ENCODE measurements at places on chromosomes 3 and 15.

DNA sequence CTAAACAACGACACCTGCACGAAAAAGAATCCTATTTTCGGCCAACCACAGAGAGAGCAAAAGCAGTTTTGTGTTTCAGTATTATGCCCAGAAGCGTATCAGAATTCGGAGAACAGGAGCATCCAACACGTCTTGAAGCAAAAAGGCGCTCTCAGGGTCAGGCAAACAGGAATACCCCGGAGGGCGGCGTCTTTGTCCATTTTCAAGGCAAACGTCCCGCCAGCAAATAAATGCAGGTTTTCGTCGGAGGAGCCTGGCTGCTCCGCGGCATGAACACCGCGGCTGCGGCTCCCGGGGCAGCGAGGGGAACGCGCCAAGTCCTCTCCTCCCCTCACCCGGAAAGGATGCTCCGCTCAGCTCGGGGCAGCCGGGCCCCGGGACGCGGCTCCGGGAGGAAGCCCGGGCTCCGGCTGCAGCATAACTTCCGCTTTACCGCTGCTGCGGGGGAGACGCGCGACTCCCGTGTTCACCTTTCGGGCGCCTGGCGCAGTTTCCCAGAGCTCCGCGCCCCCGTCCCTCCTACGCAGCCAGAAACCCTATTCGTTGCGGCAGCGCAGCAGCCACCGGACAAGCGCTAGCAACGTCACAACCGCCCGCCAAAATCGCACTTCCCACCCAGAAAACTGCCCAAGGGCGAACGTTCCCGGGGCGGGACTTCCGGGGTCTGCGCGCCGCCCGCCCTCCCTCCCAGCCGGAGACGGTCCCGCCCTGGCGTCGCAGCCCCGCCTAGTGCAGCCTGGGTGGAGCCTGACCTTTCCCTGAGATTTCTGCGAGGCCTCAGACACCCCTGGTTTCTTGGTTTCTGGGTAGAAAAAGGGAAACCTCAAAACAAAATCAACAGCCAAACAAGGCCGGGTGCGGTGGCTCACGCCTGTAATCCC lies at the start of gene RNF168:
TSS of gene RNF168 (minus strand) at position 573 of the 881 bp plus-strand sequence. CDS start 595 bp downstream, outside the sequence.
- peak; percentile 74 for DNase-seq

DNA sequence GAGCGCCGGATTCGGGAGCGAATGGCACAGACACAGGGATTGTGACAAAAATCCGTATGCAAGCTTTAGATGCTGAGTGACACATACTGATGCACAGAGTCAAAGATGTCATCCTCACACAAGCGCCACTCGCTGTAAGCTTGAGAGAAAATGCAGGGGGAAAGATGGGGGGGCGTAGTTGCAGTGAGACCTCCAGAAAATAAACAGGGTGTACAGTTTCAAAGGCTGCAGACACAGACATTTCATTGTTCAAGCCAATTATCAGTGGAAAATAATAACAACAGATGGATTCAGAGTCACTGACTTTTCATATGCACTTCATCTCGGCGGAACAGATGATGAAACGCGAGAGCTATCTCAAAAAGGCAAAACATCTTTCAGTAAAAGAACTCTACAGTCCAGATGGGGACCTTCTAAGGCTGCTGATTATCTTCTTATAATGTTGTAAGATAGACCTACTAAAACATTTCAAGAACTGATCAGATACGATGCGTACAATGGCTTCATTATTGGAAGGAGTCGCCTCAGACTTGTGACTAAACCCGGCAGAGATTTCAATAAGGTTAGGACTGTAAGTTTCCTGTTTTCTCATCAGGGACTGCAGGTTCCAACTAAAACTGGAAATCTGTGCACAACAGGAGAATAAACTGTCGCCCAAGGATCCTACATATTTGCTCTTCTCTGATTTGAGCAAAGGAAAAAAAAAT lies 275.4 kb downstream of the FOXP1 start:
- no peak for DNase-seq

DNA sequence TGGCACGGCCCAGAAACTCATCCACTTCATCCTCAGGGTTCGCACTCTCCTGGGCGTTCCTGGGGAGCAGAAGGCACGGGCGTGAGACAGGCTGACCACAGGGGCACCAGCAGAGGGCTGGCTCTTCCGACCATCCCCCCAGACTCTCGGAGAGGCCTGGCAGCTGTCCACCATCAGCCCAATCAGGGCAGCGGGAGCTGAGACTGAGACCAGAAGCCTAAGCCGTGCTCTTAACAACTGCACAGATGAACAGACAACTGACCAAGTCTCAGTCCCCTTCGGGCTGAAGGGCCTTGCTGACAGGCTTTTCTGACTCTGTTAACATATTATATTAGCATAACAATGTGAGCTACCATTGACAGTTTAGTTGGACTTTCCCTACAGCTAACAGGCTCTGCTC lies 118.0 kb downstream of the SEC22A start:
- no peak for DNase-seq

DNA sequence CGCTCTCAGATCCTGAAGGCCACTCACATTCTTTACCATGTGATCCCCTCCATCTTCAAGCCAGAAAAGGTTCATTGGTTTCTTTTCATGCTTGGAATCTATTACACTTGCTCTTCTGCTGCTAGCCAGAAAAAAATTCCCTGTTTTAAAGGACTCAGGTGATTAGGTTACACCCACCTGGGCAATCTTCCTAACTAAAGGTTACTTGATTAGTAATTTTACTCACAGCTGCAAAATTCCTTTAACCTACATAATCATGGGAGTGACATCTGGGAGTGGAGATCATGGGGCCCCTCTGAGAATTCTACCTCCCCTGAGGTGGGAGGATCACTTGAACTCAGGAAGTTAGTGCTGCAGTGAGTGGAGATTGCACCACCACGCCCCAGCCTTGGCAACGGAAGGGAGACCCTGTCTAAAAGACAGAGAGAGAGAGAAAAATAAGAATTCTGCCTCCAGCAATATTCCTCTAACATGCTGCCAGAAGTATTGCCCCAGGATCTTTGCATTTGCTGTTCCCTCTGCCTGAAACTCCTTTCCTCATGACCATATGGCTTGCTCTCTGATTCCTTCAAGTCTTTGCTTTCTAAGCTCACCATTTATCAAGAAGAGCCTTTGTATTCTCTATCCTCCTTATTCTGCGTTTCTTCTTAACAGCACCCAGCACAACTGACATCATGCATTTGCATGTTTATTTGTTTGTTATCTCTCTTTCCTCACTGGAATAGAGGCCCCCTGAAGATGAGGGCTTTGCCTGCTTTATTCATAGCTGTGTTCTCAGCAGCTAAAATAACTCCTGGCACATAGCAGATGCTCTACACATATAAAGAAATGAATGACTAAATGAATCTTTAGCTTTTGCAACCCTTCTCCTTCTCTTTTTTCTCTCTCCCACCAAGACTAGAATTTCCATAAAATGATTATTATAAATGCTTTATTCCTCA lies 68.2 kb downstream of the EDEM1 start:
- no peak for DNase-seq

DNA sequence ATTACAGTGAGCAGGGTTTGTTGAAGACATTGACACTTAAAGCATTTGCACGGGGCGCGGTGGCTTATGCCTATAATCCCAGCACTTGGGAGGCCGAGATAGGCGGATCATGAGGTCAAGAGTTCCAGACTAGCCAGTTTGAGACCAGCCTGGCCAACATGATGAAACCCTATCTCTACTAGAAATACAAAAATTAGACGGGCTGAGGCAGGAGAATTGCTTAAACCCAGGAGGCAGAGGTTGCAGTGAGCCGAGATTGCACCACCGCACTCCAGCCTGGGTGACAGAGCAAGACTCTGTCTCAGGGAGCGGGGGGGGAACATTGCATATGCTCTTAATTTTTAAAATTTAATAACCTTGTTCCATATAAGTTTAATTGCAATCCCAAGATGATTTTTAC lies 11.9 kb downstream of the STT3B start:
- no peak for DNase-seq

DNA sequence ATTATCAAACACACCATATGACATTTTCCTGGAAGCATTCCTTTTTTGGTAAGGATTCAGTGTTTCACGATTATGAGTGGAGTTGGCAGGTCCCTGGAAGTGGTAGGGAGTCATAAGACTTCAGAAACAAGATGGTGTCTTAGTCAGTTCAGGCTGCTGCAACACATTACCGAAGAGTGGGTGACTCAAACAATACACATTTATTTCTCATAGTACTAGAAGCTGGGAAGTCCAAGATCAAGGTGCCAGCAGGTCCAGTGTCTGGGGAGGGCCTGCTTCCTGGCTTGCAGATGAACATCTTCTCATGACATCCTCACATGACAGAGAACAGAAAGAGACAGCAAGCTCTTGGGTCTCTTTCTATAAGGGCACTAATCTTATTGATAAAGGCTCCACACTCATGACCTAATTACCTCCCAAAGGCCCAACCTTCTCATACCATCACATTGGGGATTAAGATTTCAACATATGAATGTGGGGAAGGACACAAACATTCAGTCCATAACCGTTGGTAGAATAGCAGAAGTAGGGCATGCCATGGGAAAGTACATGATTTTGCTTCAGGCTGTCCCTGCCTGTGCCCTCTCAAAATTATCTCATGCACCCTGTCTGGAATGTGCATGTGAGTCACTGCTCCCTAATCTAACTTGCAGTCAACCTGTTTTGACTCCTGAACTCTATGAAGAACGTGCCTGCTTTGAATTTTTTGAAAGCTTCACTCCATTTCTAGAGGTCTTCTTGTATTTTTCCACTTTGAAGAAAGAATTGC lies 72.5 kb downstream of the GTPBP8 start:
- no peak for DNase-seq

DNA sequence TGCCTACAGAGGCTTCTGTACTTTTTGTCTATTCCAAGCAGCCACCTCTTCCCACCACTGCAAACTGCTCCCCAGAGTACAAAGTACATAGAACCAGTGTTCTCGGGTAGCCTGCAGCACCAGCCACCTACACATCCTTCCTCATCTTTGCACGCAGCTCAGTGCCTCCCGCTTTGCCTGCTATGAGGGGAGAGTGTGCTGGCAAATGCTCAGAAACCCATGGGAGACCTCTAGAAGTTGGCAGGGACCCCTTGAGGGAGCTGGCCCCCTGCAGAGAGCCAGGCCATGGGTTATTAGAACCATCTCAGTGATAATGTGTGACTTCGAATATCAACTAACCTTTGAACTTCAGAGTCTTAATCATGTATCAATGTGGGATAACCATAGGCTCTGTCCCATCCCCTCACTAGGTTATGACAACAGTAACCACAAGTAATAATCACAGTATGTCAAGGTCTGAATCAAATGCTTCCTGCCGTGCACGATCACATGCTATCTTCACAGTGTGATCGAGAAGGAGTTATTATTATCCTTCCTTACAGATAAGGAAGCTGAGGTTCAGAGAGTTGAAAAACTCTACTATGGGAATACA lies 22.8 kb upstream of the SMAD3 start:
- DNase-seq: no peak

GRCh38 chr3:121752261-121752660 lies 2.7 kb upstream of the GOLGB1 start:
- DNase-seq: no peak

DNA sequence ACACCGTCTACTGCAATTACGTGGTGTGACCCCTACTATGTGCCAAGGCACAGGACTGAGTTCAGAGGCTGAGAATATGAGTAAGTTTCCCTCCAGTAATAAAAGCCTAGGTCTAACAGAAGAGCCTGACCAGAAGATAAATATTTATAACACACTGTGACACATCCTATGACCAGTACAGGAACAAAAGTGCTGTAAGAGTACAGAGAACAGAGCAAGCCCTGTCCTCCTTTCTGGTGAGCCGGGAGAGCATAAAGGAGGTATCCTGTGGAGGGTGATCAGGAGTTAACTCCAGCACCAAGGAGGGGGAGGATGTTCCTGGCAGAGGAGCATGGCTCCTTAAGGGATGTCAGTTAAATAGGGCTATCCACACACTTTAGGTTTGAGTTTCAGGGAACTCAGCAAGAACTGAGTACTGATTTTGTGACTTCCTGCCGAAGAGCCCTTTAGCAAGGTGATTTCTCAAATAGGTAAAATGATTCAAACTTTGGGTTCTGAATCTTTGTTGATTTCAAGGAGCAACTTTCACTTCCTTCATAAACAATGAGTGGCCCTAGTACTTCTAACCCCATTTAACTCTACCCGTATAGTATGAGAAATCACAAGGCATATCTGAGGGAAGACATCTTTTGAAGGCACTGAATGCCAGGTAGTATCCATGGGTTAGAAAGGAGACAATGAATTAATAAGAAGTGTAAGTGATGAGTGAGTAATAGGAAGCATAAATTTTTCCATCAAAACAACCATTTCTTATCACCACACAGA lies 198.0 kb downstream of the THRB start:
- no peak for DNase-seq

GRCh38 chr15:90644952-90645725 lies 72.0 kb upstream of the BLM start:
- DNase-seq: no peak

GRCh38 chr3:18247776-18248310 lies 177.3 kb downstream of the SATB1 start:
- DNase-seq: no peak

GRCh38 chr15:24962880-24963279 lies 8.1 kb downstream of the SNRPN start:
- DNase-seq: no peak

- DNase-seq: no peak
Observed at GRCh38 chr3:70607469-70607868, 295.0 kb upstream of the MDFIC2 start.

DNA sequence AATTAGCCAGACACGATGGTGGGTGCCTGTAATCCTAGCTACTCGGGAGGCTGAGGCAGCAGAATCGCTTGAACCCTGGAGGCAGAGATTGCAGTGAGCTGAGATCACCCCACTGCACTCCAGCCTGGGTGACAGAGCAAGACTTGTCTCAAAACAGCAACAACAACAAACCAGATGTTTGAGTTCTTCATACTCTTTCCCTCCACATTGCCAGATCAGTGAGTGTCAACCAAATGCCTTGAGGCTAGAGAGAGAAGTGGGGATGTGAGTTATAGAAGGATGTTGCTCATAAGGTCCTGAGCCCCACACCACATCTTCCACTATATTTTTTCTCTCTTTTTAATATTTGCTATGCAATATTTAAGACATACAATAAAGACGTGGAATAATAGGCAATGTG lies 19.8 kb downstream of the MAPKBP1 start:
- no peak for DNase-seq

- no peak for DNase-seq
Observed at GRCh38 chr15:84800365-84800806, 16.8 kb upstream of the ALPK3 start.

- DNase-seq: peak; percentile 80
Observed at GRCh38 chr15:52103217-52104207, 9.1 kb downstream of the BCL2L10 start.

DNA sequence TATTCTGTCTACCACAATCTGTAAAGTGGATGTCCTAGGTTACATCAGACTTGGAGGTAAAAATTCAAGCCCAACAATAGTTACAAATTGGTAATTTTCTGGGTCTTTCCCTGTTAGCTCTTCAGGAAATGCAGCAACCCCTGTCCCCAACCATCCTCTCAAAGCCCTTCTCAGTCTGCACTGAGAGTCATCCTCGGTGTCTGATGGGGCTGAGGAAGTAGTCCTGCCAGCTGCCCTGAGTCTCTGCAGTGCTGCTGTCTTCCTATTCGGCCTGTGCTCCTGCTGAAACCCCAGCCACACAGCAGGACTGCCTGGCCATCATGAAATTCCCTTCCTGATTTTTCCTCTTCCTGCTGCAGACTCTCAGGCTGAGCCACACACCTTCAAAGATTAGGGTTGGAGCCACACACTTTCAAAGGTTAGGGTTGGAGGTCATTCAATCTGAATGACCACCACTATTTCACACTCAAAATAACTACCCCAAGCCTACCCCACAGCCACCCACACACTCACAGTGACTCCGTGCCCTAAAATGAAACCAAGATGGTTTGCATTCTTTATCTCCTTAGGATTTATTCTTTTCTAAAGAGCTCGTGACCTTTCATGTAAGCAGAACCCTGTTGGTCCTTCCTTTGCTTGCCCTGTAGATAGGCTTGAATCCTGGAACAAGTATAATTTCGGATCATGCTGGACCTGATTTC lies 17.6 kb downstream of the TRIM42 start:
- DNase-seq: no peak

Measured in AG04450 (cell line).